ENCODE measurements at places on chromosomes 2 and 18.

- peaks cover 33% of the 10 kb centered on the region for H3K4me1 ChIP-seq
- peak overlapping the region; percentile 59 for H3K27ac ChIP-seq
- H3K27me3 ChIP-seq = no peaks in the 10 kb centered on the region
- no peak overlapping the region for H3K4me3 ChIP-seq
- H3K36me3 ChIP-seq = peaks cover 77% of the 10 kb centered on the region
Measured at GRCh38 chr2:216151313-216152025, 42.3 kb downstream of the XRCC5 start.

DNA sequence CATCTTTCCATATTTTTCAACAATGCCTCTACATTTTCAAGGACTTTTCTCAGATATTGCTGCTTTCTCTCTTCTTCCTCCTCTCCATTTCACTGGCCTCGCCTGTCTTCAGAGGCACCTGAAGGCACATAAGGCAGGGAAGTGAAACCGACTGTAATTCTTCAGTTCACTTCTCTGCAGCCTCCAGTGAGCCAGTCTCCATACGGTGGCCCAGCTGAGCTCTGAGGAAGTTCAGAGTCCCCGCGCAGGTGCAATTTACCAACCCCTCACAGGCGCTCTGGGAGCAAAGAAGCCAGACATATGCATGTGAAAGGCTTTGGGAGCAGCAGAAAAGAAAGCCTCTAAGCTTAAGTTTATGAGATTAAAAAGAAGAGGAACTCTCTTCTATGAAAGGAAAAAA, 12.4 kb downstream of the KLHL14 start:
- no peaks in the 10 kb centered on the region for H3K27me3 ChIP-seq
- H3K4me1 ChIP-seq = no peaks in the 10 kb centered on the region
- H3K4me3 ChIP-seq = no peak overlapping the region
- no peak for DNase-seq
- peaks cover 3% of the 10 kb centered on the region for H3K36me3 ChIP-seq

DNA sequence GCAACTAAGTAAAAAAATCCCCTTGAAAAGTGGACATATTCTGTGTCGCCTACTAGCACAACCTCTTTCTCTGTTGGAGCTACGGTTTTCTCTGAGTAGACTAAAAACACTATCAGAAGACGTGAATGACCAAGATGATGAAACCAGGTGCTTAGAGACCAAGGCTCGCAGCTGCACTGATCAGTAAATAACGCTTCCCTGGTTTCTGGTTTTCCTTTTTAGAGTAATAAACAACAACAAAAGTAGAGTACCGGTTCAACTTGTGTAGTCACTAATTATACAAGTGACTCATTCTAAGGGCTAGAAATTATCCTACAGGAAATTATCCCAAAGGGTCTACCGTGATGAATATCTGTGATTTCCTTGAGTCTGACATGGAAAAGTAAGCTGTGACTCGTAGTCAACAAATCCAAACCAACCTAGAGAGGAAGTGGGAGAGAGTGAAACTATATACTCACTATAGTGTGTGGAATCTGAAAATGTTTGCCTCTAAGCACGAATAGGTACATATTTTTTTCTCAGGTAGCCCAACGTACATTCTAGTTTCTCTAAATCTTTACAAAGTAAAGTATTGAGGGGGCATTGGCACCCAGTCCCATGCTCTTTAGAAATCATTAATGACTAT, 17.8 kb downstream of the RASGRP3 start:
- peaks cover 42% of the 10 kb centered on the region for H3K4me1 ChIP-seq
- H3K4me3 ChIP-seq = no peak overlapping the region
- no peak for DNase-seq
- H3K36me3 ChIP-seq = no peaks in the 10 kb centered on the region

DNA sequence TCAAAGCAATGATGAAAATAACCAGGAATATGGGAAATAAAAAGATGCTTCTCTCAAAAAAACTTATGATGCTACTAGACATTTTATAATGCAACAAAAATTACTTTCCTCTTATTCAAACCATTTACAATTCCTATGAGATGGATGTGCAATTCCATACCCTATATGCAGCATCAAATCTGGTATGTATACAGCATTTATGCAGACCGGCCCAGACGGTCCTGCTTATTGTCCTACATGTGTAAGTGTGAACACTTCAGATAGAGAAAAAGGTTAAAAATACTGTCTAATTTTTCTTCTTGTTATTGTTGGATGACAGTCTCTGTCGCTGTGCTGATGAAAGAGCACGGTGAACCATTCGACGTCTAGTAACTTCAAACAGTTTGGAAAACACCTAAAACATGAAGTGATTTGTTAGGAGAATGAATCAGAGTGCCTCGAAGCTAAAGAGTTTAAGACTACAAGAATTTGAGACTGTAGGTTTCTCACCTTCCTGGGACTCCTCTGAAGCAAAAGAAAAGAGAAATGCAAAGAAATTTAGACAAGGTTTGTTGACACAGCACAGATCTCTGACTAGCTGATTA, 80.8 kb downstream of the ATL2 start:
- no peak overlapping the region for H3K4me3 ChIP-seq
- no peaks in the 10 kb centered on the region for H3K4me1 ChIP-seq

DNA sequence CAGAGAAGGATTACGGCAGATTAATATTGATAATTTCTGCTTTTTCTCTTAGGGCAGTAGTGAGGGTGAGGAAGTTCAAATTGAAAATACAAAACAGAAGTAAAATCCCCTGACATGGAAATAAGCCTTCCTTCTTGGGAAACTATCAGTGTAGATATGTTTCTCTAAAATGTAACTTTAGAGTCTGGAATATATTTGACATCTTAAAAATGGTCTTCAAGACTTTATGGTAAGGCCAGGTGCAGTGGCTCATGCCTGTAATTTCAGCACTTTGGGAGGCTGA, 33.0 kb downstream of the INPP5D start:
- H3K36me3 ChIP-seq = peaks cover 73% of the 10 kb centered on the region
- H3K4me1 ChIP-seq = peaks cover 67% of the 10 kb centered on the region
- peak overlapping the region; percentile 80 for H3K27ac ChIP-seq
- H3K27me3 ChIP-seq = no peaks in the 10 kb centered on the region
- no peak for DNase-seq

DNA sequence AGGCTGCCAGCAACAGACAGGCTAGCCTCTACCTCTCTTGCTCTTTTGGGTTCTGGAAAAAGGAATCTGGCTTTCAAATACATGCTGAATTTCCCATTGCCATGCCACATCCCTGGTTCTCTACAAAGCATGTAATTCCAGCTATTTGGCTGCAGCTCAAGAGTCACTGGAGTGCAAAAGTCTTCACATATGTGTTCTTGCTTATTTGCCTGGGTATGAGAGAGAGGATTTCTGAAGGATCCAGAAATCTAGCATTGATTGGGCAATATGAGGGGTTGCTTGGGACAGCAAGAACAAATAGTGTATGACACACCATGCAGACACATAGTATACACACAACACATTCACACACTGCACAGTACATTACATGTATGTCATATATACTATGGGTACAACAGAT, 30.7 kb upstream of the LGALSL start:
- DNase-seq = no peak
- peaks cover 1% of the 10 kb centered on the region for H3K4me1 ChIP-seq
- no peak overlapping the region for H3K4me3 ChIP-seq
- H3K27me3 ChIP-seq = peaks cover 19% of the 10 kb centered on the region

- no peak for DNase-seq
- no peak overlapping the region for H3K27ac ChIP-seq
- H3K4me1 ChIP-seq = peaks cover 16% of the 10 kb centered on the region
- H3K36me3 ChIP-seq = peaks cover 16% of the 10 kb centered on the region
Measured at GRCh38 chr2:111155610-111156009, 34.9 kb downstream of the BCL2L11 start.

- no peak for DNase-seq
- H3K4me1 ChIP-seq = peaks cover 3% of the 10 kb centered on the region
- no peaks in the 10 kb centered on the region for H3K36me3 ChIP-seq
- peaks cover 8% of the 10 kb centered on the region for H3K27me3 ChIP-seq
- no peak overlapping the region for H3K27ac ChIP-seq
Measured at GRCh38 chr18:55465313-55465712, 122.7 kb downstream of the TCF4 start.

DNA sequence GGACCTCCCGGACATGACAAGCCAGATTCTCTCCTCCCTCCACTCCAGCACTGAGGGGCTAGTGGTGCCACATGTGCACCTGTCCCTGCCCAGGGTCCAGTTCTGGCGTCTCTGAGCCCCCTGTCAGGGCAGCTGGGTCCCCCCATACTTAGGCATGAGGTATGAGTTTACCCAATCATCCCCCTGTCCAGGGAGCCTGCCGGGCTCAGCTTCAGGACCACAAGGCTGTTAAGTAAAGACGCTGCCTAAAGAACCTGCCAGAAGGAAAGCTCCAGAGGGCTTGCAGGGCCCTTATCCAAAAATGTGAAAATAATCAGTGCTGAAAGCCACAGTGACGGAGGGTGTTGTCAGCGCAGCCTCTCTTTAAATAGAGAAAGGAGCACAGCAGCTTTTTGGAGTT, 40.0 kb downstream of the SH3BP4 start:
- peaks cover 3% of the 10 kb centered on the region for H3K36me3 ChIP-seq
- peaks cover 73% of the 10 kb centered on the region for H3K27me3 ChIP-seq
- H3K4me1 ChIP-seq = no peaks in the 10 kb centered on the region
- H3K27ac ChIP-seq = no peak overlapping the region
- DNase-seq = no peak
- H3K4me3 ChIP-seq = no peak overlapping the region

GRCh38 chr2:223692191-223692947, 90.2 kb upstream of the SCG2 start:
- H3K36me3 ChIP-seq = peaks cover 7% of the 10 kb centered on the region
- no peak overlapping the region for H3K27ac ChIP-seq
- H3K4me3 ChIP-seq = no peak overlapping the region
- no peak for DNase-seq
- no peaks in the 10 kb centered on the region for H3K4me1 ChIP-seq
- H3K27me3 ChIP-seq = no peaks in the 10 kb centered on the region

DNA sequence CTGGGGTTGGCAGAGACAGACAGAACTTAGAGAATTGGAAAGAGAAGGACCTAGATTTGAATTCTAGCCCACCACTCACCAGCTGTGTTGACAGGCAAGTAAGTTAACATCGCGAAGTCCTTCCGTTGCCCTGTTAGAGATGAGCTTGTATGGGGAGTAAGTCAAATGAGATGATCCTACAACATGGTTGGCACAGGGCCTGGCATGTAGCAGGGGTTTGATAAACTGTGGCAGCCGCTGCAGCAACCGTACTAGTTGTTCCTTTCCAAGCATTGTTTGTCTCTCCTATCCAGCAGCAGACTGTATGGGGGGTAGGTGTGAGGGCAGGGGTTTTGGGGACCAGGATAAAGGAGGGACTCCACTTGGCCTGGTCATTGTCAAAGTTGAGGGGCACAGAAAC, 16.0 kb downstream of the TET3 start:
- peaks cover 6% of the 10 kb centered on the region for H3K36me3 ChIP-seq
- peak overlapping the region; percentile 87 for H3K4me3 ChIP-seq
- peak overlapping the region; percentile 93 for H3K27ac ChIP-seq
- DNase-seq = no peak
- peaks cover 58% of the 10 kb centered on the region for H3K4me1 ChIP-seq

- peaks cover 4% of the 10 kb centered on the region for H3K4me1 ChIP-seq
- no peak overlapping the region for H3K27ac ChIP-seq
Measured at GRCh38 chr2:45777996-45778719, 126.7 kb downstream of the PRKCE start.

GRCh38 chr2:144078106-144078505, 441.8 kb downstream of the ZEB2 start:
- H3K4me3 ChIP-seq = no peak overlapping the region
- H3K27me3 ChIP-seq = no peaks in the 10 kb centered on the region
- DNase-seq = no peak

DNA sequence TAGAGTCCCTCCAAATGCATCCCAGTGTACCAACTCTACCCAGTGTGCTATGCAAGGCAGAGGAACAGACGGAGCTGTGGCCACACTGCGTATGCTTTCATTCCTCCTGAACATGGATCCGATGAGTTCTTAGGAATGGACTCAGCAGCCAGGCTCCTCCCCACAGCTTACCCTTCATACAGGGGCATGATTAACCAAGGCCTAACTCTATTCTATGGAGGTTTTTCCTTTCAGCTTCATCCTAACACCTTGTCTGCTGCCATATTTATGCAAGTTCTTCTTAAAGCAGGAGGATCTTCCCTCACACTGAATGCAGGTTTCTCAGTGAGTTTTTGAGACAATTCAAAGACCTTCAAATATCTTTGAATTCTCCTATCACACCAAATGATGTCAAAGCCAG, 222.9 kb downstream of the MYT1L start:
- no peaks in the 10 kb centered on the region for H3K4me1 ChIP-seq
- H3K36me3 ChIP-seq = peaks cover 3% of the 10 kb centered on the region
- no peaks in the 10 kb centered on the region for H3K27me3 ChIP-seq
- DNase-seq = no peak
- no peak overlapping the region for H3K27ac ChIP-seq

DNA sequence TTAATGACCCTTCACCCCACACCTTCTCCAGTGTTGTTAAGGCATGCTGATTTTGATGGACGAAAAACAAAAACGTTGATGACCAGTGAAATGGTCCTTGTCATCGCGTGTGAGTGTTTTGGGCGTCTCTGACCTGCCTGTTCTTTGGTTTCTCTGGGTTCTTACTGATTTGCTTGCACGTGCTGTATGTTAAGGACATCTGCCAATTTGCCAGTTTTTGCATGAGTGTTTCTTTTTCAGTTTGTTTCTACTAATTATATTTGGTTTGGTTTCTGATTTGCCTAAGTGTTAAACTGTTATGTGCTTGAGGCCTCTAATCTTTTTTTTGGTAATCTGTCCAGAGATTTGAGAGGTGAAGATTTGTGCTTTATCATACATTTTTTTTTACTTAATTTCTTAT, 14.6 kb downstream of the TRAF3IP1 start:
- no peak overlapping the region for H3K27ac ChIP-seq
- H3K4me1 ChIP-seq = peaks cover 3% of the 10 kb centered on the region
- no peak for DNase-seq
- peaks cover 2% of the 10 kb centered on the region for H3K36me3 ChIP-seq
- H3K27me3 ChIP-seq = no peaks in the 10 kb centered on the region

DNA sequence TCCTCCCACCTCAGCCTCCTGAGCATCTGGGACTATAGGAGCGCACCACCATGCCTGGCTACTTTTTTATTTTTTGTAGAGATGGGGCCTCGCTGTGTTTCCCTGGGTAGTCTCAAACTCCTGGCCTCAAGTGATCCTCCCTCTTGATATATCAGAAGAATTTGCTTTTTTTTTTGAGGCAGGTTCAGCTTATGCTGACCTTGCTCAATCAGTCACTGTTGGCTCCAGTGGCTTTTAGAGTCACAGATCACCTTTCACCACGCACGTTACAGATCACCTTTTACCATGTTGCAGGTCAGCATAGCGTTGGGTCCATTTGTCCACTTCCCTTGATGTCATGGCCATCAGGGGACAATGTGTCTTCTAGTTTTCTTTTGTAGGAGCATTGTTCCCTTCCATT, 36.1 kb downstream of the DCAF17 start:
- peaks cover 32% of the 10 kb centered on the region for H3K36me3 ChIP-seq
- H3K4me1 ChIP-seq = no peaks in the 10 kb centered on the region
- DNase-seq = no peak
- no peak overlapping the region for H3K4me3 ChIP-seq

DNA sequence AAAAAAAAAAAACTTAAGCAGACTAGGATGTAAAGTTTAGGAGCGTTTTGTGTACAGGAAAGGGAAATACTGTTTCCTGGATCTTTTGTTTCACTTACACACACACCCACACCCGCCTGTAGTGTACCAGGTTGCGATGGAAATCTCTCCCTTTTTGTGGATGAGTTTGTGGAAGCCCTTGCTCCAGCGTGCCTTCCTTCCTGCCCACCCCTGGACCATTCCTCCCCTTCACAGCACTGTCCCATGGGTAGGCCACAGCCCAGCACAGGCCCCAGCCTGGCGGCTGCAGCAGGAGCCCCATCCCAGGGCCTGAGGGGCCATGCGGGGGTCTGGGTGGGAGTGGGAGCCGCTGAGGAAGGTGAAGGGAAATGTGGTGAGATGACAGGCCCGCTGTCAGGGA, 15.1 kb downstream of the MALL start:
- no peak overlapping the region for H3K27ac ChIP-seq
- H3K4me3 ChIP-seq = no peak overlapping the region
- DNase-seq = no peak
- H3K4me1 ChIP-seq = no peaks in the 10 kb centered on the region
